ENCODE measurements at places on chromosomes 4 and X.

- DNase-seq = no peak
Observed at GRCh38 chrX:69096963-69097362, 68.3 kb downstream of the PJA1 start.

DNA sequence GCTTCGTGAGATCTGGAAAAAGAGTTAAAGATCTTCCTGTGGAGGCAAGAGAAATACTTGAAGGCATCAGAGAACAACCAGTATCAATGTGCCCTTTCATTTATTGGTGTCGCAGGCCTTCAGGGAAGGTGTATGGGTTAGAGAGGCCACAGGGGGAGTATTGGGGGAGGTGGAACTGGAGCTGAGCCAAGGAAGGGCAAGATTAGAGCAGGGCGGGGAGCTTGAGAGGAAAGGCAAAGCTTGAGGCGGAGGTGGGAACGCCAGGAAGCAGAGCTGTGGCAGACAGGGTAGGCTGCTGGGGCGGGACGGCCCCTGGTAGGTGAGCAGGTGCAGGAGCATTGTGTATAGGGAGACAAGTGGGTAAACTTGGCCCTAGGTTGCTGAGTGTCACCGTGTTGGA is 329.9 kb downstream of the ARHGAP10 start:
- no peak for DNase-seq

DNA sequence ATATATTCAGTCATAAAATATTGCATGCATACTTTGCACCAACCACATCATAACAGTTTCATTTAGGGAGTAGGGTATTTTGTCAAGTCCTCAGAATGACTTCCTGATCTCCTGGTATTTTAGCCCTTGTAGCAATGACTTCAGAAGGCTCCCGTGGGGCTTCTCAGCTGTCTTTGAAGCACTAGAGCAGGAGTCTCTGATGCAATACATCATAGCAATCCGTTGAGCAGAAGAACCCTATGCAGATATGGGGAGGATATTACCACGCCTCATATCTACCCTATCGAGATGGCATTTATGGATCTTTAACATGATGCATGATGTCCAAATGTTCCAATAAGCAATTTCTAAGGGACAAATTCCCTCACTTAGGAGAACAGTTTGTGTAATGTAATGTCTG is 373.7 kb upstream of the FTHL17 start:
- DNase-seq = no peak

DNA sequence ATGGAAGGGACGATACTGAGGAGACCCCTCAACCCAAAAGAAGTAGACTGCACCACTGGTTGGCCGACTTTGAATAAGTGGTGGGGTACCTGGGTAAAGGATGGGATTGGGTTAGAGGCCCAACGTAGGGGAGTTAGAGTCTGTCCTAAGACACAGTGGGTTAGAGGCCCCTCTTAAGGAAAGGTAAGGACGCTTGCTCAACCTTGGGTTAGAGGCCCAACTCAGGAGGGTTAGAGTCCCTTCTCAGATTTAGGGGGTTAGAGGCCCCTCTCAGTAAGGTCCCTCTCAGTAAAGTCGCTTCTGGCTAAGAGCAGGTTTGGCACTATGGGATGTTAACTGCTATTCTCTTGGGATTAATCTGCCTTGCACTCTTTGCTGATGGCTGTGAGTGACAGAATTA is 81.3 kb downstream of the ACOX3 start:
- no peak for DNase-seq

DNA sequence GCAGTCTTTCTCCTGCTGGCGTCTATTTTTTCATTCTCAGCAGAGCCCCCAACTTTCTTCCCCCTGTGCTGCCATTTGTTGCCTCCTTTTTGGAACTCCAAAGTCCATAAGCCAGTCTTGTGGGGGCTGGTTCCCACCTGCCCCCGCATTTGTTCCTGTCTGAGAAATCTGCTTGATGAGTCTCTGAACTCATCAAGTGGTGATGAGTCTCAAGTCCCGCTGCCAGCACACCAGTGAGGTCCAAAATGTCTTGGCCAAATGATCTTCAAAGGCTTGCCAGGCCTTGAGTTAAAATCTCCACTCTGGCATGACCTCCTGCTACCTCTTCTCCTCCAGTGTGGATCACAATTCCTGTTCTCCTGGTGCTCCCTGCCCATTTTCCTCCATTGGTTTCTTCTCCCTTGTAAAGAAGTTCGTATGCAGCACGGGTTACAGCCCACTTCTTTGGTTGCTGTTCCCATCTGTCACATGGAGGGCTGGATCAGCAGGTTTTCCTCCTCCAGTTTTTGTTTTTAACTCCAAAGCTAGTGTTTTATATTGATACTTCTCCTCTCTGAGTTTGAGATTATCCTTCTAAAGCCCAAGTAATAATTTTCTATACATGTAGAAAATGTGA is 72.7 kb upstream of the LIMCH1 start:
- DNase-seq = no peak

- no peak for DNase-seq
Observed at GRCh38 chr4:35938936-35939335, 305.4 kb downstream of the ARAP2 start.

DNA sequence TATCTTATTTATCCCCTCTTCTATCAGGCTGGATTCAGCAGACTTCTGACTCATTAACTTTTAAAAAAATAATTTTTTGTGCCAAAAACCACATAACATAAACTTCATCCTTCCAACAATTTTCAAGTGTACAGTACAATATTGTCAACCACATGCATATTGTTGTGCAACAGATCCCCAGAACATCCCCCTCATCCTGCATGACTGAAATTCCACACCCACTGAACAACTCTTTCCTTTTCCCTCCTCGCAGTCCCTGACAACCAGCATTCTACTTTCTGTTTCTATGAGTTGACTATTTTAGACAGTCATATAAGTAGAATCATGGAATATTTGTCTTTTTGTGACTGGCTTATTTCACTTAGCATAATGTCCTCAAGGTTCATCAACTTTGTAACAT is 2.2 kb upstream of the MID2 start:
- DNase-seq = no peak

GRCh38 chr4:139304920-139305319 is 2.6 kb upstream of the NDUFC1 start:
- no peak for DNase-seq

- no peak for DNase-seq
Observed at GRCh38 chr4:71006203-71006907, 12.9 kb downstream of the DCK start.

GRCh38 chrX:103586314-103586646 is 965 bp downstream of the TCEAL4 start:
- DNase-seq = no peak

- no peak for DNase-seq
Observed at GRCh38 chr4:179597301-179597700, 2155.1 kb upstream of the AGA start.

DNA sequence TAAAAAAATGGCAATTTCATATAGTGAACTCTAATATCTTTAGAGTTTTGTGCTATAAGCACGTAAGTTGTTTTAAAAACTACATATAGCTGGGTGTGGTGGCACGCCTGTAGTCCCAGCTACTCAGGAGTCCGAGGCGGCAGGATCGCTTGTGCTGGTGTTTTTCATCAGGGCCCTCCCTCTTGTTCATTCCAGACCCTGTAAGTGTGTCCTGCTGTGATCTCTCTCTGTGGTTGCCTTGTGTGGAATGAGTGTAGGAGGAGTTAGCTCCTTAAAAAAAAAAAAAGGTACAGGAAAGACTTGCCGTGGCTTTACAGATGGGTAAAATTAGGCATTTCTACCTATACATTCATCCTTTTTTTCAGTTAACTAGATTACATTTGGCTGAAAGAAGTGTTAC is 35.4 kb downstream of the RBBP7 start:
- no peak for DNase-seq

GRCh38 chr4:20645236-20645635 is 55.0 kb upstream of the PACRGL start:
- DNase-seq = no peak

DNA sequence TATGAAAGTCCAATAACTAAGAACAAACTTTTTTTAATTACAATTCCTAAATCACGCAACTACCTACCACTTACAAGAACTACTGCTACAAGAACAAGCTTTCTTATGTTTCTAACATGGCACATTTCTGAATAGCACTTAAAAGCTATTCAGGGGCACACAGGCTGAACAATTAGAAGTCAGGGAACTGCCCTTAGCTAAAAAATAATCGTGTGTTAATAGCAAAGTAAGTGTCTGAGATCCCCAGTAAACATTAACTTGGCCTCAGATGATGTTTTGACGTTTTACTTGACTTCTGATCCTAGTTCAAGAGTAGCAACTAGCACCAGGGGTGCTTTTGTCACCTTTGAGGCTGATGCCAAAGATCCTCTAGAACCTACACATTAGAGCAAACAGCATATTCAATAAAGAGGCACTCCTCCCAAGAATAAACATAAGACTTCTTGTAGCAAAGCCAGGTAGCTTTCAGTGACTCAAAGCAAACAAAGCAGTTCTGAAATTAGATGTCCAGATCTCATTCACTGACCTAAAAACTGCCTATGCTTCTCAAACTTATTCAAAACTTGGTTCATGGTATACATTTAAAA is 16.2 kb downstream of the SPOCK3 start:
- no peak for DNase-seq

Measured in SW 1271 (cell line).